ENCODE measurements at places on chromosomes 16 and 17. TPM values are rescaled to one million over a fixed set of nuclear protein-coding genes. Genes with fewer than 3 reads are reported as not detected.

Gene TACO1
- 53.6 TPM for total RNA-seq

Gene SPATA22
- total RNA-seq, result not detected

Gene HP
- 0.53 TPM for total RNA-seq

Gene STAT5A
- total RNA-seq, result 5.8 TPM

Gene IL17C
- not detected for total RNA-seq

Gene CD300LB
- 0.03 TPM for total RNA-seq

Gene TMEM235
- not detected for total RNA-seq

Gene E4F1
- 26.6 TPM for total RNA-seq

Gene SMARCE1
- total RNA-seq, result 109 TPM

Gene CDRT15L2
- total RNA-seq, result not detected

Gene TPPP3
- total RNA-seq, result 10.8 TPM

Gene NLRC5
- 3.7 TPM for total RNA-seq

Gene NAGS
- 0.84 TPM for total RNA-seq

Gene KRTAP4-3
- total RNA-seq, result not detected

Gene SLC16A11
- total RNA-seq, result not detected

Gene PMM2
- 90.3 TPM for total RNA-seq

Gene USP43
- total RNA-seq, result 4.3 TPM
